ENCODE measurements at places on chromosomes 1 and 21.

DNA sequence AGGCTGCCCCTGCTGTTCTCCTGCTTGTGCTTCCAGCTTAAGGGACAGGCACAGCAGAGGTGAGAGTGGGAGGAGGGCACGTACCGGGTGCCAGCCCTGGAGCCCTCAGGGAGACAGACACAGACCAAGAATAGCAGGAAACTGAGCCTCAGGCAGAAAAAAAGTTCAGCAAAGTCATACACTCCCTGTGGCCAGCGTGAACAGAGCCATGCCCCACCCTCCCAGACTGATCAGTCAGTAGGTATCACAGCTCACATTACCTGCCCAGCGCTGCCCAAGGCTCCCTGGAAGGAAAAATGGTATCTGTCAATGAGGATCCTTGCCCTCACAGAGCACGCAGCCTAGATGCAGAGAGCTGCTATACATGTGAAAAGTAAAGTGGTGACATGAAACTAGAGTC is 1.3 kb downstream of the UBL4B start:
- DNase-seq: no peak

GRCh38 chr1:229186373-229187056 is 84.4 kb upstream of the RAB4A start:
- DNase-seq: no peak

DNA sequence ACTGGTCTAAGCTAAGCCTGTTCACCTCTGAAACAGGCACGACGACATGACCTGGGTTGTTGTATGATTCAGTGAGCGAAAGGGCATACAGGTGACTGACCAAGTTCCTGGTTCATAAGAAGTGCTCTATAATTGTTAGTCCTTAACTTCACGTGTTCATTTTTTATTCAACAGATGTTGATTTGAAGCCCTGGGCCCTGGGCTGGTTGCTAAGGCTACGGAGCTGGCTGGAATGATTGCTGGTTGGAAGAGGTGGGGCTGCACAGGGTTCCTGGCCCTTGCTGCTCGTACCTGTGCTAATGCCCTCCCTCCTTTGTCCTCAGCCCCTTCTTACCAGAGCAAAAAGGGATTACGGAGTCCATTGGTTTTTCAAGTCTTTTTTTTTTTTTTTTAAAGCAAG is 111.3 kb upstream of the CSF3R start:
- DNase-seq: no peak

DNA sequence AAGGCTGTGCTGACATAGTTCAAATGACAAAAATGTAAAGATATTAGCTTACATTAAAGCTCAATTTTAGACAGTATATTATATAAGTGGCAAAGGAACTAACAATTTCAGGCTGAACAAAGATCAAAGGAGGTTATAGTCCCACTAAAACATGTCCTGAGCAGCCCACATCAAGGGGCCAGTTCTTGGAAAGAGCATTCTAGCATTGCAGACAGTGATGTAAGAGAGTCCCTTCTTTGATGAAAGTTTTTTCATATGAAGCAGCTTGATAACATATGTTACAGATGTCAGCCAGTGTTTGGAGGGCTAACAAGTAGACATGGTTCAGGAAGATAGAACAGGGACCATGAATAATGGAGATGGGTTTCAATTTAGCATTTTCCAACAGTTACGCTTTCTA is 301.7 kb downstream of the NTNG1 start:
- DNase-seq: no peak

DNA sequence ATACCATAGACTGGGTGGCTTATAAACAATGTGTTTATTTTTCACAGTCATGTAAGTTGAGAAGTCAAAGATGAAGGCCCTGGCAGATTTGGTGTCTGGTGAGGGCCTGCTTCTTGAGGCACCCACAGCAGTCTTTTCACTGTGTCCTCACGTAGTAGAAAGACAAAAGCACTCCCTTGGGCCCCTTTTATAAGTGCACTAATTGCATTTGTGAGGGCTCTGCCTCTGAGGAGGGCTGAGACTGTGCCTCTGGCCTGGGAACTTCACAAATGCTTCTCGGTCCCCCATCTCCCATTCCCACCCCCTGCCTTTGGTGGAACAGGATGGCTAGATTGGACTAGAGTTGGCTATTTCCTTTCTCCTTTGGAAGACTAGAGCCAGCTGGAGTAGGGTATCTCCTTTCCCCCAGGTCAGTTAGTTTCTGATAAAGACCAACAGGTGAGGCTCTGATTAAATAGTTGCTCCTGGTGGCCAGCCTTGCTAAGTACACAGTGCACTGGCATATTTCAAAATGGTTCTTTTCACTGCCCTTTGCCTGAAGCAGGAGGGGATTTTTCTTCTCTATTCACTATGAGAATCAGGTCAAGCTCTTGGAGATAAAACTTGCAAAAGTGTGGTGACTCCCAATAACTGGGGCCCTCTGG is 82.9 kb downstream of the PLPPR4 start:
- no peak for DNase-seq

DNA sequence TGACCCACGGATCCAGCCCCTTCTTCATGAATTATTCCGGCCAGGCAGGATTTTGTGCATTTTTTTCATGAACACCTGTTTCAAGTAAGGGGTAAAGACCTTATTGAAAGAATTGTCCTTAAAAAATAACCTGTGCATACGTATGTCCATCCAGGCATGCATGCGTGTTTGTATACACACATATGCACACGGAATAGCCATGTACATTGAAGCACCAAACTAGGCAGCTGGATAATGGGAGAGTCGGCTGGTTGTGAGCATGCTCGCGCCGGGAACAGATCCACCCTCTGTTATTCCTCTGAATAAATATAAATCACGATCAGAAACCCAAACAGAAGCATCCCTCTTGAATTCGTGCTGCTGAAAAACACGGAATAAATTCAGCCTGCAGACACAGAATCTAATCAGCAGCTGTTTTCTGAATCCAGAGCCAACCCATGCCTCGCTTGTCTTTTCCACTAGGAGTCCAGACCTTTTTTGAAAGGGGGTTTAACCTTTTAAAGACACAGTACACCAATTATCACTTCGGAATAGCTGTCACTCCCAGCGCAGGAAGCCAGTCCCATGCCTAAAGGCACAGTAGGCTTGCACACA is at the start of gene HIVEP3:
HIVEP3 (minus strand) TSS at position 473 of the 594 bp plus-strand sequence.
- no peak for DNase-seq

DNA sequence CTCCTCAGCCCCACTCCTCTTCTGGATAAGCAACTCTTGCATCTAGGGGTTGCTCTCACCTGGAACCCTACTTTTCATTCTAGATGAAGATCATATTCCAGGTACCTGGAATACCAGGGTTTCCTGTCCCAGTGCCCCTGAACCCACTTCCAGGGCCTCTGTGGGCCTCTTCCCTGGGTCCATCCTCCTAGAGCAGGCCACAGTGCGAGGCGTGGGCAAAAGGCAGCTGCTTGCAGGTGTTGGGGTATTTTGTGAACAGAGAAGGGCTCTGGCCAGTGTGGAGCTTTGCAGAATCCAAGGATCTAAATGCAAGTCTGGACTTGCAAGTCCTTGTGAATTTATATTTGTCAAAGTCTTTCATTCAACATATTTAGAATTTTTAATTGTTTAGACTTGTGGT is 240.4 kb upstream of the POU3F1 start:
- no peak for DNase-seq

- no peak for DNase-seq
These were observed 1.1 kb downstream of the TBX19 start for GRCh38 chr1:168281603-168282325.

- no peak for DNase-seq
These were observed 9.0 kb downstream of the TRAF5 start for GRCh38 chr1:211335522-211336157.

- no peak for DNase-seq
These were observed 199.2 kb downstream of the GRIK3 start for GRCh38 chr1:36835017-36835695.

- DNase-seq: no peak
These were observed 33.6 kb upstream of the RAVER2 start for GRCh38 chr1:64711266-64711665.

- no peak for DNase-seq
These were observed 46.3 kb upstream of the PRDX6 start for GRCh38 chr1:173430677-173431303.

DNA sequence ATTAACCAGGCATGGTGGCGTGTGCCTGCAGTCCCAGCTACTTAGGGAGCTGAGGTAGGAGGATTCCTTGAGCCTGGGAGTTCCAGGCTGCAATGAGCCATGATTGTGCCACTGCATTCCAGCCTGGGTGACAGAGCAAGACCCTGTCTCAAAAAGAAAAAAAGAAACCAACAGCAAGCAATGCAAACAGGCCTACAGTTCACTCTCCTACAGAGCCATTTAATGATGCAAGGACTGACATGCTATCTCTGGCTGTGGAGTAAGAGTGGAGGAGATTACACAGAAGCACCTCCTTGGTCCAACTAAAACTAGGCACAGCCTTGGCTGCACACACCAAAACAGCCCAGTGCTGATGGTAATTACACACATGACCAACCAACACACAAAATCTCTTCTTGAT is 127.5 kb upstream of the SOD1 start:
- DNase-seq: no peak

DNA sequence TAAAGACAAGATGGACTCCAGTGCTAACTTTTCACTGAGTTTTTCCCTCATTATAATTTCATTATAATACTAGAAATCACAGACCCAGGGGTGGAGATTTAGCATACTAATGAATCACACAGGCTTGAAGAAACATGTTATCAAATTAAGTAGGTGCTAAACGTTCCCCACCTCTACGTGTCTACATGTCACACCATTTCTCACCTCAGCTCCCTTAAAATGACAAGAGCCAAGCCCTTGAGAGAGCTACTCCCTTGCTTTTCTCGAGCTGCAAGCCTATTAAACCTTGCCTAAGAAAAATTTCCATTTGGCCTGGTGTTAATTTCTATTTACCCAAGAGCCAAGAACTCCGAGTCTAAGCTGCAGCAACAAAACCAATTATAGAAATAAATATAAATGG is 396.3 kb upstream of the NEGR1 start:
- no peak for DNase-seq

DNA sequence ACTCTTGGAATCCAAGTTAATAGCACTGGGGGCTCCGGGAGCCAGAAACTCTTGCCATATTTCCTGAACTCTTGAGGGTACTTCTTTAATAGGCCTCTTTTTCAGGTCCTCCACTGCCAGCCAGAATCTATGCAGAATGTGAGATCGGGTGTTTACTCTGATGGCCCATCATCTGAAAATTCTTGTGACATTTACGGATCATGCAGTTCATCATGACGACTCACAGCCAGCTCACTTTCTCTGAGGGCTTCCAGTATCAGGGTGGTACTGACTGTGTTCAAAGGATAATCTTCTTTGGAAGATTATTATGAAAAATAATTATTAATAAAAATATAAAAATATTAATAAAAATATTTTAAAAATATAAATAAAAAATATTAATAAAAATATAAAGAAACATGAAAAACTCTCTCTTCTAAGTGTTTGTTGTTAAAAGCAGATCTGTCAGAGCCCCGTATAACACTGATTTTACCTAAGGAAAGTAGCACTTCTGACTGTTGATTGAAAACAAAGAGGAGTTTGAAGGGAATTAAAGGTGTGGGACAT is 194.3 kb upstream of the GREM2 start:
- no peak for DNase-seq

DNA sequence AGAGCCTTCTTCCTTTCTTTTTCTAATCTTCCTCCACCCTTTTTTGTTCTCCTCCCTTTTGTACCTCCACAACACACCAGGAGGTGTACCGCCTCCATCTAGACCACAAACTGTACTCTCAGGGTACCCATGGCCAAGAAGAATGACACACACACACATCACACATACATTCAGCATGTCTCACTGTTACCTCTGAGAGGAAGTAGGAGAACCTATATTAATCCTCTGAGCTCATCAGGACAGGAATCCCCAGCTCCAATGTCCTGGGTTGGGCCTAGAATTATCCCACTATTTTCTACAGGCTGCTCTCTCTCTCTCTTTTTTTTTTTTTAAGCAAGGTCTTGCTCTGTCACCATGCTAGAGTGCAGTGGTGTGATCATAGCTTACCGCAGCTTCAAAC is 36.7 kb downstream of the ATP2B4 start:
- DNase-seq: peak; percentile 83

DNA sequence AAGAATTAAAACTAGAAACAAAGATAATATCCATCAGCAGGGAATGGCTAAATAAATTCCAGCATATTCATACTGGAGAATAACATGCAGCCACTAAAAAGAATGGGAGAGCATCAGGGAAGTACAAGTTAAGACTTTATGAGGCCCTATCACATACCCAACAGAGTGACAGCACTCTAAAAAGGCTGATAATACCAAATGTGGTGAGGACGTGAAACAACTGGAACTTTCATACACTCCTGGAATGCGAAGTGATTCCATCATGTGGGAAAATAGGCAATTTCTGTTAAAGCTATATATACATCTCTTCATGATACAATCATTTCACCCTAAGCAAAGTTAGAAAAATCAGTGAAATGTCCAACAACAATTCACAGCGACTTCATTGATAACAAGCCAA is 42.6 kb downstream of the COL6A1 start:
- no peak for DNase-seq

GRCh38 chr1:203078478-203078877 is 7.3 kb downstream of the MYOG start:
- no peak for DNase-seq

DNA sequence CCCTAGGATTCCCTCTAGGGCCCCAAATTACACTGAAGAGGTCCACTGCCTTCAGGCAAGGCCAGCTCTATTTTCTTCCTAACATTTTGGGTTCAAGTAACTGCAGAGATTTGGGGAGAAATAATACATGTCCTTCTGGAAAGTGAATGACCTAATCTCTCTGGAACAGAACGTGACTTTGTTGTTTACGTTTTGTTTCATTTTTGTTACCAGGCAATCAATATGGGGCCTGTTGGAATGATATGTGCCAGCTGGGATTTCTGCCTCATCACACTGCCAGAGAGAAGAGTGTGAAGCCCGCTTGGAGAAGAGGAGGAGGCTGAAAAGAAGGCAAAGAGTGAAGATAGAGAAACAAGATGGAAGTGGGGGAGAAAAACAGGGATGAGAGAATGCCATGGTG is 116.7 kb downstream of the FASLG start:
- no peak for DNase-seq

- no peak for DNase-seq
These were observed 9.8 kb downstream of the OVGP1 start for GRCh38 chr1:111417755-111418154.

GRCh38 chr1:198829944-198830343 is 191.1 kb downstream of the PTPRC start:
- no peak for DNase-seq

DNA sequence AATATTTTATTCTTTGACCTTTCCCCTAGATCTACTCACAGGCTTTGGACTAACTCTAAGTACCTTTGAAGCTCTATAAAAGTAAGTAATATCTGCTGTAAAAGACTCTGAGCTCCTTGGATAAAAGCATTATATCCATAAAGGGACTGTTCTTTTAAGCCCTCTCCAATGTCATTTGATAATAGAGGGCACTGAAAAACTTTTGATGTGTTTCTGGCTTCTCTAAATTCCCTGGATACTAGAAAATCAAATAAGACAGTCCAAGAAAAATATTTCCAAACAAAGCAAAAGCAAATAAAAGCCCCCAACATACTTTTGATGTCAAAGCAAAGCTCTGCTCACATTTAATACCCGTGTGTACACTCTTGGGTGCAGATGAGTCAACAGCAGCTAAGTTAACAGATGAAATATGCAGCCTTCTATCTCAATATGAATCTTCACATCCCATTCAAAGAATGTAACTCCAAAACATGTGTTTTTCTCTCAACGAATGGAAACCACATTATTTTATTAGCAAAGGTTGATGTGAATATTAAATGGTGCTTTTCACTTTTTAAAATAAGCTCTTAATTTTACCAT is 230.3 kb downstream of the CENPF start:
- DNase-seq: no peak

Data from HS-27A (cell line).